GM23248 (cell line): ENCODE measurements at places on chromosomes 2 and 18. TPM values are rescaled to one million over a fixed set of nuclear protein-coding genes. Genes with fewer than 3 reads are reported as not detected.

DNA sequence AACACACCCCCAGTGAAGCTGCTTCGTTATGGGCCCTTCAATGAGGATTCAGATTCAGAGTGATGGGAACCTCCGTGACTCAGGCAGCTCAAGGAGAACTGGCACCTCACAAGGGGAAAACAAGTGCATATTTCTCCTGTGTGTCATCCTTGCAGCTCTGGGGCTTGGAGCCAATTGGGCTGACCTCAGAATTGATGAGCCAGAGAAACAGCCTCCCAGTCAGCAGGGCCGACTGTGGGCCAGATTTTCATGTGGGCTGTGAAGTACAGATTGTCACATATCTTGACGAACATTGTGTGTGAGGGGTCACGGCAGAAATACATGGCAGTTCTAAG, 189.6 kb upstream of the SP5 start:
- peaks cover 7% of the 10 kb centered on the region; the same call in 1 of the 2 replicates for H3K27me3 ChIP-seq
- H3K4me1 ChIP-seq: peaks cover 7% of the 10 kb centered on the region
- H3K36me3 ChIP-seq: no peaks in the 10 kb centered on the region
- H3K27ac ChIP-seq: 0 out of 2 replicates have a peak overlapping the region, but pooled peaks have one; percentile 18
- peak; percentile 98 for DNase-seq

GRCh38 chr18:2027016-2027415, 544.3 kb downstream of the METTL4 start:
- no peak overlapping the region for H3K27ac ChIP-seq
- no peaks in the 10 kb centered on the region for H3K27me3 ChIP-seq
- H3K4me3 ChIP-seq: no peak overlapping the region
- H3K4me1 ChIP-seq: no peaks in the 10 kb centered on the region
- DNase-seq: no peak
- no peaks in the 10 kb centered on the region for H3K36me3 ChIP-seq

DNA sequence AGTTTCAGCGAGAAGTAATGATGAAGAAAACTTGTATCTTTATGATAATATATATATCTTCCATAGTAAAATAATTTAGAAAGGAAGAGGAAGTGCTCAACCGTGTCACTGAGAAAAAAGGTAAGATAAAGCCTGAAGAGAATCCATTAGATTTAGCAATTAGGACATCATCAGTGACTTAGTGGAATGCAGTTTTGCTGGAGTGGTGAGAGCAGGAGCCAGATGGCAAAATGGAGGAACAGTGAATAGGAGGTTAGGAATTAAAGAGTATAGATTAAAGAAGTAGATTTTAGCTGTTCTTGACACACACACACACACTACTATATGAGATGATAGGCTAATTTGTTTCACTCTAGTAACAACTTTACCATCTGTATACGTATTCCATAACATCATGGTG, 157.1 kb upstream of the EPC2 start:
- H3K4me1 ChIP-seq: no peaks in the 10 kb centered on the region
- no peak overlapping the region for H3K27ac ChIP-seq
- DNase-seq: no peak
- no peaks in the 10 kb centered on the region for H3K36me3 ChIP-seq

The IL36A gene
- not detected in 2 replicates for total RNA-seq

The FBXO48 gene
- 0.38 and 0.65 TPM in 2 replicates for total RNA-seq

- no peaks in the 10 kb centered on the region; the same call in 1 of the 2 replicates for H3K27me3 ChIP-seq
- no peak overlapping the region for H3K4me3 ChIP-seq
- no peaks in the 10 kb centered on the region for H3K36me3 ChIP-seq
- DNase-seq: peak; percentile 37
These were observed 510.6 kb downstream of the ERBB4 start for GRCh38 chr2:212027681-212028628.

The RAB27B gene
- total RNA-seq: 0.13 and 0.54 TPM in 2 replicates
